ENCODE measurements at places on chromosomes 7 and 10.
A peak's percentile ranks its signal among the peaks of the same experiment; 100 is the strongest.

- DNase-seq: no peak
These were observed 21.0 kb downstream of the PWWP2B start for GRCh38 chr10:132417957-132418441.

DNA sequence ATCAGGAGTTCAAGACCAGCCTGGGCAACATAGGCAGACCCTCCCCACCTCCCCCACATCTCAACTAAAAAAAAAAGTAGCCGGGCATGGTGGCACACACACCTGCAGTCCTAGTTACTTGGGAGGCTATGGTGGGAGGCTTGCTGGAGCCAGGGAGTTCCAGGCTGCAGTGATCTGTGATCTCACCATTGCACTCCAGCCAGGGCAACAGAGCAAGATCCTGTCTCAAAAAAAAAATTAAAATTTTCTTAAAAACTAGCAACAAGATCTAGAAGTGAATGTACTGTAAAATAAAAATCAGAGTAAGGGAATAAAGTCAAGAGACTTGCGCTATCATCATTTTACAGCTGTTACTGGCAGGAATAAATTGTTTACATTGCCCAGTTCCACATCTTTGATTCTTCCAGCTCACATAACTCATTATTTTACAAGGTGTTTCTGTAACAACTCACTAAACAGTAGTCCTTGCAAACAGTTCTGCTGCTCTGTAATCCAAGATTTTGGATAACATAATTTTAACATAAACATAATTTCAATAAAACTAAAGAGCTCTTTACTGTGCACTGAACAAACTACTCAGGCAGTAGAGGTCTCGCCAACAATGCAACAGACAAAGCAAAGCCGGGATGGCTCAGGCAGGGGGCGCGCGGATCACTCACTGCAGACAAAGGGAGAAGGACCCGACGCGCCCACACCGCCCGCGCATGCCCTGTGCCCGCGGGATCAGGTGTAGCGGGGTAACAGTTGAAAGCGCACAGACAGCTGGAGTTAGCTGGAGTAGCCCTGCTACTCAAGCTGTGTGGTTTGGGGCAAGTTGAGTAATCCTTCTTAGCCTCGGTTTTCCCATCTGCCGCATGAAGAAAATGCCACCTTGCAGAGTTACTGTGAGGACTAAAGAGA, 73.3 kb upstream of the NFE2L3 start:
- DNase-seq: no peak

DNA sequence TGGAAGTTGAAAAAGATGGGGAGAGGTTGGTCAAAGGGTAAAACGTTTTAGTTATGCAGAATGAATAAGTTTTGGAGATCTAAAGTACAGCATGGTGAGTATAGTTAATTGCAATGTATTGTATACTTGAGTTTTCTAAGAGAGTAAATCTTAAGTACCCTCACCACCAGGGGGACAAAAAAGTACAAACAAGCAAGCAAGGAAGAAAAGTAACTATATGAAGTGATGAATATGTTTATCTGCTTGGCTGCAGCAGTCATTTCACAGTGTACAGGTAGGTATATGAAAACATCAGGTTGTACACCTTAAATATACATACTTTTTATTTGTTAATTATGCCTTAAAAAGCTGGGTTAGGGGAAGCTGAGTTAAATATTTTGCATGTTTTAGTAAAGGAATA, 157.3 kb downstream of the PCLO start:
- no peak for DNase-seq

DNA sequence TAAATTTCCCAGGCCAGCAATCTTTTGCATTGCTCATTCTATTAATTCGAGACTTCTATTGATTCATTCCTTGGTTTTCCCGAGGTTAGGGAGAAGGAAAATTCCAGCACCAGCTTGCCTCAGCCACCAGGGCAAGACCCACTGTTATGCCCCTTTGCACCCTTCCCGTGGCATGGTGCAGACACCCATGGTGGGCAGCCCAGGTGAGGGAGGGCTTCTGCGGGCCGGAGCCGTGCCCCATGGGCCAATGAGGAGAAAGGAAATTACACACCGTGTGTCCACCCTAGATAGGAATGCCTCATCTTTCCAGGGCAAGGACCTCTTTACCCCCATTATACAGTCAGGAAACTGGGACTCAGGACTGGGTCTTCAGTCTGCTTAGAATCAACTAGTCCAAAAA, 4.5 kb upstream of the GRID1 start:
- DNase-seq: no peak

DNA sequence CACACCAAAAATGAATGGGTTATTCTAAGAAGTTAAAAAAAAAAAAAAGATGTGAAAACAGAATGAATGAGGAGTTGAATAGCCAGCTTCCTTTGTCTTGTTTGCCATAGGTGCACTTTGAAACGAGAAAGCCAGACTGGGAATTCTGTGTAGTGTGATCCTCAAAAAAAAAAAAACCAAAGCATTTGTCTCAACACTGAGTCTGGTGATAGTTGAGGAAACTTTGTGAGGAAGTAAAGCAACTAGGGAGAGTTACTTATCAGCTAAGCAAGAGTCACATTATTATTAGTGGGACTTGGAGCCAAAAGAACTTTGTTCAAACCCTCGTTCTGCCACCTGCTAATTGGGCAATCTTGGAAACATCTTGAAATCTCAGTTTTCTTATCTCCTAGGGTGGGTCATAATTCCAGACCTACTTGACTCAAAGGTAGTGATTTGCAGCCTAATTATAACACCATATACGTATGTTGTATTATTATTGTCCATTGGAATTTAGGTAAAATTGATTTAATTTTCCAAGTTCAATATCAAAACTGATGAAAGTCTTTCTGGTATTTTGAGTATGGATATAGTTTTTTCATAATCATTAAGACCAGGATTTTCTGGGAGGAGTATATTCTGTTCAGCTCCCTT, 99.8 kb upstream of the GJD4 start:
- no peak for DNase-seq

GRCh38 chr7:68929781-68930261, 668.5 kb upstream of the AUTS2 start:
- no peak for DNase-seq

- no peak for DNase-seq
These were observed 480 bp downstream of the VPS50 start for GRCh38 chr7:93232673-93233018.

DNA sequence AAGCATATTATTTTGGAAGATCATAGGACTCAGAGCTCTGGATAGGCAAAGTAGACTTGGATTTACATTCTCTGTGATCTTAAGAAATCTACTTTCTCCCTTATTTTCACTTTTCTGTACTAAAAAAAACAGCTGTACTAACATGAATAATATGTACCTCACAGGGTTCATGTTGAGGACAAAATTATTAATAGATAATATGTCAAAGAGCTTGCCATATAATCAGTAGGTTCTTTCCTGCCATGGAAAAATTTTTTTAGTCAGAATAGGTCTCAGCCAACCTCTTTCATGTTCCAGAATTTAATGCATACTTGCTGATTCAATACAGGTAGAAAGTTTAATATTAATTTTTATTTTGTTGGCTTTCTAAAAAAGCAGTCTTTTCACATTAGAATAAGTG, 780.3 kb upstream of the C7orf33 start:
- no peak for DNase-seq

DNA sequence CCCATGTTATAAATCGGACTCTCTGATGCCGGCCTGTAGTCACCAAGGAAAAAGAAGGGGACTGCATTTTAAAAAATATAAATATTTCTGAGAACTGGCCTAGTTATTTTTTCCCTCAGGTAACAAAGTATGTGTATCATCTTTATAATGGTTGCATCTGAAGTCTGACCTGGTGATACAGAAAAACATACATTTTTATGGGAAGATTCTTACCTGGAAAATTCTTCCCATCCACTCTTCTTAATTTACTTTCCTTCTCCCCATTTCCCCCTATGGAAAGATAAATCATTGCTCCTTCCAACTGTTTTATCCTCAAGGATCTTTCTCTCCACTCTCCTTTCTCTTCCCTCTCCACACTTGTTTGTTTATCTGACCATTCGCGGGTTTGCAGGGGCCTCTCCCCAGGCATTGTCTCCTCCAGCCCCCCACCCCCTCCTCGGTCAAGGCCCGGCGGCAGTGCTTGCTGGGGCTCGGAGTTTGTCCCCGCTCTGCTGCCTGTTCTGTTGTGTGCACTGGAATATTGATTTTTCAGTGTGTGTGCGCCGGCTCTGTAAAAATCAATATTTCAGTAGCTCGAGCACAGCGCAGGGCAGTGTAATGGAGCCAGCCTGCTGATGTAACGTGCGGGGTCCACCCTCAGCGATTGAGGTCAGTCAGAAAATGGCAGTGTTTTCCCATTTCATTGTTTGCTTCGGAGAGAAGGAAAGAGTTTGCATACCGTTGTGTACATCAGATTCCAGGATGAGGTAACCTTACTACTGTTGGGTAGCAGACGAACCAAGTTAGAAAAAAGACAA, 199.5 kb upstream of the NFE2L3 start:
- DNase-seq: no peak

DNA sequence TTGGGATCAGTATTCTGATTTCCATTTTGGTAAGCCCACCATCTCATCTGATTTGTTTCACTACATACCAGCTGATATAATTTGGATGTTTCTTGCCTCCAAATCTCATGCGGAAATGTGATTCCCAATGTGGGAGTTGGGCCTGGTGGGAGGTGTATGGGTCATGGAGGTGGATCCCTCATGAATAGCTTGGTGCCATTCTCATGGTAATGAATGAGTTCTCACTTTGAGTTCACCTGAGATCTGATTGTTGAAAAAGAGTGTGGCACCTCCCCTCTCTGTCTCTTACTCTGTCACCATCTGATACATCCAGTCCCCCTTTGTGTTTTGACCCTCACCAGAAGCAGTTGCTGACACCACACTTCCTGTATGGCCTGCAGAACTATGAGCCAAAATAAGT, 347.3 kb downstream of the ARL4A start:
- DNase-seq: no peak

- DNase-seq: no peak
These were observed 12.6 kb downstream of the FFAR4 start for GRCh38 chr10:93579089-93579488.

DNA sequence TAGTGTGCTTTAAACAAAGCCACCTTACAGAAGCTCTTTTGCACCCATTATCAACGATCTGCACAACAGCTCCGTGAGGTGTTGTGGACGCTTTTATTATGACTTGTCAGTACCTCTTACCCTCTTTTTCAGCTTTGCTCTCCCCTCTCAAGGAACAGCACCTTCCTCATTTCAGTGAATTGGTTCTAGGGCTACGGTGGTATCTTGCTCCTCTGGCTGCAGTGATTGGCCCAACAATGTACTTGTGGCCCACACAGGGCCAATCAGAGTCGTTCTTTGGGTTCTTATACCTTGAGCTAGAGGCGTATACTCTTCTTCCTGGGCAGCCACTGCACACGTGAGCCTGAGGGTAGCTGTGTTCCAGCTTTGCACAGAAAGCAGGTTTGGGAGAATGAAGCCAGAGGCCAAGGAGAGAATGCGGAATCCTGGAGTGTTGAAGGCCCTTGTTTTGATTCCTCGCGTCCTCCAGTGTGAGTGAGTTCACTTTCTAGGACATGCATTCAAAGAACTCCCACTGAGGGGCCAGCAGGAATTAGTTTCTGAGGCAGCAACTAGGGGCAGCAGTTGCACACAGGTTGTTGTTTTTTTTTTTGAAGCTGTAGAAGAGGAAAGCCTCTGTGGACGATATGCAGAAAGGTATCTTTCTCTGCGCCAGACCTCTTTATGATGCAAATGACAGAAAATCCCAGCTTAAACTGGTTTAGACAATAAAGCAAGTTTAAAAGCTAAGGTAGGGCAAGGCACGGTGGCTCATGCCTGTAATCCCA, 49.8 kb upstream of the PDZD8 start:
- no peak for DNase-seq

DNA sequence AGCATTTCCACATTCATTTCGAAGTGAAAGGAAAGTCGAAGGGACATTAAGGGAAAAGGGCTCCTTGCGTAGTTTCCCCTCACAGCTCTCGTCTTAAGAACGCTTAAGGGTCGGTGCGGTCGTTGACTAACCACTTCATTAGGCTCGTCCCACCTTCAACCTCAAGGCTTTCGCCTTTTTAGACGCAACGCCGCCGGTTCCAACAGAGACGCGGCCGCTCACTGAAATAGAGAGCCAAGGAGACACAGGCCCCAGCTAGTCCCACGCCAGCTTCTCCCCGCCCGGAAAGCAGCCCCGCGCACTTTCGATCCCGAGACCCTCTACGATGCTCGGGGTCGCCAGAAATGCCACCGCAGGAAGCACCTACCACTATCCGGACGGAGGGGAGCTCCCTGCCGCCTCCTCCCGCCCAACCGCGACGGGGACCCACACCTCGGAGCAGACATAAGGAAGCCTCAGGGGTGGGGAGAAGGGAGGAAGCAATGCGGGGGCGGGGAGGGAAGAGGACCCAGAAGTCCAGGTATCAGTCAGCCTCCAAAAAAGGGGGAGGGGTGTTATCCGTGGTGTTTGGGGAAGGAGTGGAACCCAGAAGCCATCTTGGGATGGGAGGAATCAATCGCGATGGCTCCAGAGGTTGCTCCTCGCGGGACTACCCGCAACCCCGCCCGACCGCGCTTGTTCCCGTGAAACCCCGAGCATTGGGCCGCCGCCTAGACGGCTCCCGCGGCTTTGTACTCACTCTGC, 559 bp downstream of the TRA2A start:
- peak; percentile 44 for DNase-seq

DNA sequence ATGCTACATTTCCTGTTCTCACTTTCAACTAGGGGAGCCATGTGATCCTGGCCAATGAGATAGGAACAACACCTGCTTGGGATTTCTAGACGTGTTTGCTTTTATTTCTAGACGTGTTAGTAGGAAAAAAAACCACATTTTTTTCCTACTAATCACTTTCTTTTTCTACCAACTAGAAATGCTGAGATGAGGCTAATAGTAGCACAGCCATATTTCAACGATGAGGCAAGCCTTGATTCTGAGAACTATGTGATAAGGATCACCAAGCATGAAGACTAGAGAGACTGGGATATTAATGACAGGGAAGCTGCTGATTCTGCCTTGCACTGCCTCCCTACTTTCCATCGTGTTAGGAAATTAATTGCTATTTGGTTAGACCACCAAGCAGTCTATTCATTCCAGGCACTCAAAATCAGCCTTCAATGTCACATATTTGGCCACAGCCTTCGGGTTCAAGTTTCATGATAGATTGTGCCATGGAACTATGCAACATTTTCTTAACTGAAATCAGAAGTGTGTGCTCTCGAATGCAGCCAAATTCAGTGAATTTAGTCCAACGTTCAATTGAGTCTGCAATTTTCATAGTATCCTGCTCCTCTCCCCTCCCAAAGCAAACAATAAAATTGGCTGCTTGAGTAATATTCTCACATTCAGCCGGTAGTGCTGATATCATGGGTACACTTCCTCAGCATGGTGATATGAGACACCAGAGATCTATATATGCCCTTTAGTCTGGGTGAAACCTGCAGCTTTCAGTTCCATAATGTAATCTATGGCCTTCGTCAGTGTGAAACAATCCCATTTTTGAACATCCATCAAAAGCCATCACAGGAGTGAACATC, 98.1 kb downstream of the GPR37 start:
- no peak for DNase-seq

Data from NCI-H446 treated with DMSO at 0.1 percent for 48 hours (cell line).